ENCODE measurements at places on chromosomes 3 and 15. TPM values are rescaled to one million over a fixed set of nuclear protein-coding genes. Genes with fewer than 3 reads are reported as not detected.

GRCh38 chr15:72289597-72290325 is 17.4 kb upstream of the PARP6 start:
- DNase-seq = no peak

The DNAH12 gene
- polyA plus RNA-seq = not detected

DNA sequence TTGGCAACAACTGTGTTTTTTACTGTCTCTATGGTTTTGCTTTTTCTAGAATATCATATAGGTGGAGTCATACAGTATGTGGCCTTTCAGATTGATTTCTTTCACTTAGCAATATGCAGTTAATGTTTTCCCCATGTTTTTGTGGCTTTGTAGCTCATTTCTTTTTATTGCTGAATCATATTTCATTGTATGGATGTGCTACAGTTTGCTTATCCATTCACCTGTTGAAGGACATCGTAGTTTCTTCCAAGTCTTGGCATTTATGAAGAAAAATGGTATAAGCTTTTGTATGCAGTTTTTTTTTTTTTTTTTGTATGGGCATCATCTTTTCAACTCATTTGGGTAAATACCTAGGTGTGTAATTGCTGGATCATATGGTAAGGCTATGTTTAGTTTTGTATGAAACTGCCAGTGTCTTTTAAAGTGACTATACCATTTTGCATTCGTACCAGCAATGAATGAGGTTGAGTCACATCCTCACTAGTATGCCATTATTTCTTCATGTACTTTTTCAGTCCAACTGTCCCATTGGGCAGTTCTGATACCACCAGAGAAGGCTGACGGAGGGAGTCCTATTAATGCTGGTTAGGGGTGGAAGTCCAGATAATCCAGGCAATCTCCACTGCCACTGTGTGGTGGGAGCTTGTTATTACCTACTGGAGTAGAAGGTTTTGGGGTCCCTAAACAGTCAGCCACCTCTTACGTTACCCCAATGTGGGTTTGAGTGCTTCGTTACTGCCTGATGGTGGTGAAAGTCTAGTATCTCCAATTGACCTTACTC is 210.5 kb downstream of the DOCK3 start:
- DNase-seq = no peak

DNA sequence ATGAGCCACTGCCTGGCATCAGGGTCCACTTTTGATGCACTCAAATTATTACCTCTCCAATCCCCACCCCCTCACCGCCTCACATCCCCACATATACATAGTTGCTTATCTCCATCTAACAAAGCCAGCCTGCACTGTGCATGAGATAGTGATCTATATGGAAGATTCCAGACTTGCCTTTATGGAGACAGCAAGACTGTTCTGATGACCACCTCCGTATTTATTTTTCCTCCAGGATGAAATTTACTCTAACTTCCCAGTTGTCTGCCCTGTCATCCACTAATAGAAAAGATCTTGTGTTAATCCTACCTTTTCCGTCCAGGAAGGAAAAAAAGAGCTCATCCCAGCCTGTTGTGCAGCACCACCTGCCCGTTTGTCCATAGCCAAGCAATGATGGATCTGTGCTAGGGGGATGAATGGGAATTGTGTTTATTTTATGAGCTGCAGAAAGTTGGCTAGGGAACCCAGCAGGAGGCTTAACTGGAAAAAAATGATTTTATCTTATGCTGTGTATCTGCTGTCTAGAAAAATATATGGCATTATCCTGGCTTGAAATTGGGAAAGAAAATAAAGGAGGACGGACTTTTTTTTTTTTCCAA is 114.5 kb downstream of the CD47 start:
- DNase-seq = no peak

The FANCD2 gene
- polyA plus RNA-seq = 124 TPM

DNA sequence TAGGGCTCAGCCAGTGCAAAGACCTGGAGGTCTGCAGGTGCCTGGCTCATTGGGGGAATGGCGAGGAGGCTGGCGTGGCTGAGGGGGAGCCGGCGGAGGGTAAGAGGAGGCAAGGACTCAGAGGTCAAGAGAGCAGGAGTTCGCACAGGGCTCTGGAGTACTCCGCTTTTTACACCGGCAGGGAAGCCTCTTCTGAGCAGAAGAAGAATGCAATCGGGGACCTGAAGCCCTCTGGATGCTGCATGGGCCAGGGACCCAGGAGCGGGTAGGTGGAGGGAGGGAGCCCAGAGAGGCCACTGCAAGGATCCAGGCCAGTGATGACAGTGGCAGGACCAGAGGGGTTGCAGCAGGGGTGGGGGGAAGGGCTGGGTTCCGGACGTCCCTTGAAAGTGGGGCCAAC is 70.4 kb upstream of the TAMM41 start:
- DNase-seq = no peak

The METTL6 gene
- polyA plus RNA-seq = 13.1 TPM

The TRIM59 gene
- polyA plus RNA-seq = 8.0 TPM

DNA sequence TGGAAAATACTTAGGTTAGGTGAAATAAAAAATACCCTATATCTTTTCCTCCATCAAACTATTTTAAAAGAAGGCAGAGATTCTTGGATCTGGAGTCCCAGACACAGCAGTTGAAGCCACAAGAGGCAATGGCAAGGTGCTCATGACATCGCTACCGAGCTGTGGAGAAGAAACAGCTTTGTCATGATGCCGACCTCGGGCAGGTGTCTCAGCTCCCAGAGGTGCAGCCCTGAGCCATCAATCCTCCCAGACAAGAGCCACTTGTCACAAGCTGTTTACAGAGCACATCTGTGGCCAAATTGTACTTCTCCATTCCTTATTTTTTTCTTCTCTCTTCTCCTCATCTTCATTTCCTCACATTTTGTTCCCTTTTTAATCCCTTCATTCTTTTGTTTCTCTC is 50.8 kb downstream of the GPR176 start:
- DNase-seq = no peak

The FRMD4B gene
- polyA plus RNA-seq = 17.8 TPM

DNA sequence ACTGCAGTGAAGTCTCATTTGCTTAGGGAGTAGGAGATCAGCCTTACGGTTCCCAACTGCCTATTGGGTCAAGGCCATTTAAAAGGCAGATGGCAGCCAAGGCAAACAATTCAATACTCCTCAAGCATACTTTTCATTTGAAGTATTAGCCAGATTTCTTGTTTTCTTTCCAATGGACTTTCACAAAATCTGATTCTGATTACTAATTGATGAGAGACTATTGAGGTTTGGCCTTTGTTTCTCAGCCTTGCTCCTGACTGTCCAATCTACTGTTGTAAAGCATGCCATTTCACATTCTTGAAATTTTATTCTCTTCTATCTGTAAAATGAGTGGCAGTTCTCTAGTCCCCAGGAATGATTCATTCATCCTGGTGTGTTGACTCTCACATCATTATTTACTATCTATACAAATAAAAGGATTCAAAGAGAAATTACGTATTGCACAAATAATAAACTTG is 166.2 kb upstream of the TGFBR2 start:
- DNase-seq = no peak

DNA sequence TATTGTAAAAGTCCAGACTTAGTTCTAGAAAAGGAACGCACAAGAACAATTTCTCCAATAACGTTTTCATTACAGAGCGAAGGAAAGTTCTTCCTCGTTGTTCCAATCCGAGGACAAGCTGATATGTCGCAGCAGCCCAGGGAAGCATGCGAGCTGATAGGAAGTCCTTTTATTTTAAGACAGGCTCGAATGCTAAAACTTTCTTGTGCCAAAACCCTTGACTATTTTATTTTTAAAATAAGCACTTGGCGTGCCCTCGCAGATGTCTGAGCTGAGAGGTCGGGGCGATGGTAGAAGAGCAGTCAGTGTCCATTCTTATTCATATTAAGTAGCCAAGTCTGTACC is 433 bp upstream of the MITF start:
- DNase-seq = no peak

DNA sequence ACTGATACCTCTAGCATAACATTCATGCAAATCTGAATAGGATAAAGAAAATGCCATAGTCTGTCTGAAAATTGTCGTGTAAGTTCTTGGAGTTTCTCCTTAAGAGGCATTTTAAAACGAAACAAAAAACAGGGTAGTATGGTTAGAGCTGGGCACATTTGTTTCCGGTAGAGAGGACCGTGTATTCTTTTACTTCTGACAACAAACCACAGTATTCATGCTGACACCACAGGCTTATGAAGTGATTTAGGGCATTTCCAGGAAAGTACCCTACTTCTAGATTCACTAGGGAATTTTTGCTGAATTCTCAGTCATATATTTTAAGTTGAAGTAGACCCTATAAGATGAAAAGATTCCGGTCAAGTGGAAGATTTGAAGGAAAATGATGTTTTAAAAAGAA is 541.3 kb downstream of the UNC13C start:
- DNase-seq = no peak

DNA sequence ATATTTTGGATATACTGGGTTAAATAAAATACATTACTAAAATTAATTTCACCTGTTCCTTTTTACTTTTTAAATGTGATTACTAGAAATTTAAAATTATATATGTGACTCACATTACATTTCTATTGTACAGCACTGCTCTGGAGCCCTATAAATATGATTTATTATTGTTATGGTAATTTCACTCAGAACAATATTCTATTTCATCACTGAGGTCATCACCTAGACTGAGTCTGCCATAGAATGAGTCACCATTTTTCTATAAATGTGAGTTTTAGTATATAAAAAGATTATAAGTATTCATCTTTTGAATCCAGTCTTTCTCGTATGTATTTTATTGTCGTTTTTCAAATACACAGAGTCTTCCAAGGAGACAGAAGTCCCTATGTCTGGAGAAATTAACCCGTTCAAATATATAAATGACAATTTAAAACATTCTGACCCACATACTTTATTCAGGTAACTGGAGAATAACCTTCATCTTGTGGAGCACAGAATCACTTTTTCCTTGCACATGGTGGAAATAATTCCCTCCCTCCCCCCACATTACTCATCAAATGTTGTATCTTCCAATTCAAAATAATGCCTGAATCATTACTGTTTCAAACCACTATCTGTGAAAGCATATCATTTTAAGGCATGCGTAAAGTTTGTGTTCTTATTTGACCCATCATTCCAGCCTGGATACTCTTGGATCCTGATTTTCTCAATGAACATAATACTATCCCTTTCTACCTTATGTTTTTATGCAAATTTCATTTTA is 30.0 kb downstream of the CHST14 start:
- no peak for DNase-seq

GRCh38 chr3:153045150-153045549 is 116.9 kb upstream of the RAP2B start:
- DNase-seq = no peak

- DNase-seq = no peak
Observed at GRCh38 chr15:66981771-66982170, 83.6 kb upstream of the SMAD3 start.

DNA sequence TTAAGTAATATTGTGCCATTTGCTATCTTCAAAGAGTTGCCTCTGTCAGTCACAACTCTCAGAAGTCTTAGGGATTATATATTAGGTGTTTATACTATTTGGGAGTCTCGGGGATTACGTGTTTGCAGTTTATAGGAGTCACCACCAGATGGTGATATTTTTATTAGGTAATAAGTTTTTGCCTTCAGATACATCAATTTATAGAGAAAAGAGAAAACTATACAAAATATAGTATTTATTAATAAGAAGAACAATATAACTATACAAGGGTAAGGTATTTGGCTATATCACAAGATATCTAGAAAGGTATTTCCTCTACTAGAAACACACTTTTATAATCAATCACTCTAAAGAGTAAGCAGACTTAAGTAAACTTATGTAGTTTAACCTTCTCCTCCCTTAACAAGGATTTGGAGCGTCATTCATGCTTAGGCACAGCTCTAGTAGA is 10.7 kb upstream of the DHX36 start:
- DNase-seq = peak; percentile 38

The RIOX2 gene
- polyA plus RNA-seq = 53.7 TPM

The TERC gene
- polyA plus RNA-seq = not detected

DNA sequence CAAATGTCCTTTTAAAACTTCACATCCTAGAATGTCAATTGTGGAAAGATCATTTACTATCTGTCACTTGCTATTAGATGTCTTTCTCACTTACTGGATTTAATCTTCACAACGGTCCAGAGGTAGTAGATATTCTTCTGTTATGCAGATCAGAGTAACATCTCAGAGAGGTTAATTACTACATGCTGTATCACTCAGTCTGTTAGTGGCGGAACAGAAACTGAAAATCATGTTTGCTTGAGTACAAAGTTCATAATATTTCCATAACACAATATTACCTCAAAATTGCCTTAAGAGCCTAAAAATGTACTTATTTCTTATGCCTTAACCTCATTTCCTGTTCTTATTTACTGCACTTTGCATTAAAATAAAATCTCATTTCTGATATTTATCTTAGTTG is 28.6 kb upstream of the GPR149 start:
- no peak for DNase-seq

The C3orf52 gene
- 4.2 TPM for polyA plus RNA-seq

DNA sequence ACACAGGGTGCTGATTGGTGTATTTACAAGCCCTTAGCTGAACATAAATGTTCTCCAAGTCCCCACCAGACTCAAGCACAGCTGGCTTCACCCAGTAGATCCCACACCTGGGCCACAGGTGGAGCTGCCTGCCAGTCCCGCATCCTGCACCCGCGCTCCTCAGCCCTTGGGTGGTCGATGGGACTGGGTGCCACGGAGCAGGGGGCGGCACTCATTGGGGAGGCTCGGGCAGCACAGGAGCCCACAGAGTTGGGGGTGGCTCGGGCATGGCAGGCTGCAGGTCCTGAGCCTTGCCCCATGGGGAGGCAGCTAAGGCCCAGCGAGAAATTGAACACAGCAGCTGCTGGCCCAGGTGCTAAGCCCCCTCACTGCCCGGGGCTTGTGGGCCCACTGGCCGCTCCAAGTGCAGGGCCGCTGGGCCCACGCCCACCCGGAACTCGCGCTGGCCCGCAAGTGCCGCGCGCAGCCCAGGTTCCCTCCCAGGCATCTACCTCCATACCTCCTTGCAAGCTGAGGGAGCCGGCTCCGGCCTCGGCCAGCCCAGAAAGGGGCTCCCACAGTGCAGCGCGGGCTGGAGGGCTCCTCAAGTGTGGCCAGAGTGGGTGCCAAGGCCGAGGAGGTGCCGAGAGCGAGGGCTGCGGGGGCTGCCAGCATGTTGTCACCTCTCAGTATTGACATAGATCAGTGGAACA is 442.7 kb downstream of the OCA2 start:
- DNase-seq = no peak

The BCL2A1 gene
- polyA plus RNA-seq = 0.49 TPM

The GP9 gene
- polyA plus RNA-seq = not detected

The CACNA2D3 gene
- polyA plus RNA-seq = 3.3 TPM

- DNase-seq = no peak
Observed at GRCh38 chr3:140157161-140157560, 222.2 kb downstream of the CLSTN2 start.

GRCh38 chr3:129016356-129016719 is 15.2 kb downstream of the EFCC1 start:
- no peak for DNase-seq

GRCh38 chr3:6439824-6440223 is 421.1 kb upstream of the GRM7 start:
- no peak for DNase-seq

The RASL12 gene
- 9.9 TPM for polyA plus RNA-seq

DNA sequence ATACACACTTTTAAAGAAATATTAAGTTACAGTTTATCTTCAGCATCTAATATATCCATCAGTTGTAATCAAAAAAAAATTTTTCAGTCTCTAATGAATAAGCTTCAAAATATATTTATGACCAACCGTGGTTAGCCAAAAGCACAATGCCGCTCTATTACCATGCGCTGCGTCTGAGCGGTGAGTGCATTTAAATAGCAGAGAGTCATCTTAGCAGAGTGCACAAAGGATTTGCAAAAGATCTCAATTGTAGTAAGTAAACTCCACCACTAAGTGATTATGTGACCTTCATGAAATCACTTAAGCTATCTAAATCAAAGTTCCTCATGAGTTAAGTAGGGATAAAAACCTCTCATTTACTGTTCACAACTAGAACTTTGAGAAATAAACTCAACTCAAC is 4.9 kb downstream of the TP63 start:
- no peak for DNase-seq

Data from muscle of arm (tissue), 14 donors.